BE2C (cell line): ENCODE measurements at places on chromosomes 1 and 21.
A peak's percentile ranks its signal among the peaks of the same experiment; 100 is the strongest.

- no peak for DNase-seq
Observed at GRCh38 chr1:160084771-160085321, 3.5 kb downstream of the KCNJ9 start.

- peak; percentile 23 for DNase-seq
Observed at GRCh38 chr1:43930168-43930948, 3.2 kb upstream of the ARTN start.

GRCh38 chr1:35111106-35111505 is 31.9 kb downstream of the ZMYM1 start:
- no peak for DNase-seq

GRCh38 chr1:201562257-201562656 is 23.3 kb downstream of the NAV1 start:
- DNase-seq = peak; percentile 60

GRCh38 chr1:226255380-226255779 is 31.9 kb downstream of the MIXL1 start:
- DNase-seq = no peak

- DNase-seq = no peak
Observed at GRCh38 chr1:3192825-3193224, 123.8 kb downstream of the PRDM16 start.

GRCh38 chr1:157117527-157118057 is 18.0 kb upstream of the ETV3L start:
- no peak for DNase-seq

- DNase-seq = no peak
Observed at GRCh38 chr1:169999331-169999741, 75.2 kb downstream of the KIFAP3 start.

DNA sequence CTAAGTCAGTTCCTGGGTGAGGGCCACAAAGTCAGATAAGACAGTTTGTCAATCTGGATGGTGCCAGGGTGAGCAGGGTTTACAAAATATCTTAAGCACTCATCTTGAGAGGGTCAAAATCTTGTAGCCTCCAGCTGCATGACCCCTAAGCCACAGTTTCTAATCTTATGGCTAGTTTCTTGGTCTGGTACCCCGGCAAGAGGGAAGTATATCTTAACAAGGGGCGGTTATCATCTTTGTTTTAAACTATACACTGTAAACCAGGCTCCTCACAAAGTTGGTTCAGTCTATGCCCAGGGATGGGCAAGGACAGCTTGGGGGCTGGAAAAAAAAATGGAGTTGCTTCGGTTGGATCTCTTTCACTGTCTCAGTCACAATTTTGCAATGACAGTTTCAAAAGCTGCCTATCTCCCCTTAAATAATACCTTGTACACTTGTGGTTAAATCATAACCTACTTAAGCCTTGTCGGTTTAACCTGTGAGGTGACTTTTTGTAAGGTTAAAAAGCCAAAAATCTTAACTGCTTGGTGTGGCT is 7.8 kb upstream of the CD46 start:
- no peak for DNase-seq

DNA sequence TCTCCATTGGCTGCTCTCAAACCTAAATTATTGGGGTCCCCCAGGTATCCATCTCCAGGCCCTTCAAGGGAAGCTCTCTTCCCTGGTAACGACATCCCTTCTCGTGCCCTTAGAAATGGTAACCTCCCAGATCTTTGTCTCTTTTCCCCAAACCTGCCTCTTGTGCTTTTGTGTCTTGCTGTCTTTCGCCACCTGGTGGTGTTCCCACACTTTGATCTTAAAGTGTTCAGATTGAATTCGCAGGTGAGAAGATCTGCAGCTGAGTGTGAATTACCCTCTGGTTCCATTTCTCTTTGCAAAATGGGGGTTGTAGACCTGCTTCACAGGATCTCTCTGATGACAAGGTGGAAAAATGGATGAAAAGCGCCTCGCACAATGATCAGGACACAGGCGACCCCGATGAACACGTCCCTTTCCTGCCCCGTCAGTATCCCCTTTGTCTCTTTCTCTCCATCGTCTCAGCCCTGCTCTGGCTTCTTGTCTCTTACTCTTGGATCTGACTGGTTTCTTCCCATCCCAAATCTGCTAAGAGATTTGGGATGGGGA is 53.1 kb downstream of the DOP1B start:
- DNase-seq = peak; percentile 27

GRCh38 chr1:71083271-71083670 is 2.4 kb upstream of the ZRANB2 start:
- no peak for DNase-seq

DNA sequence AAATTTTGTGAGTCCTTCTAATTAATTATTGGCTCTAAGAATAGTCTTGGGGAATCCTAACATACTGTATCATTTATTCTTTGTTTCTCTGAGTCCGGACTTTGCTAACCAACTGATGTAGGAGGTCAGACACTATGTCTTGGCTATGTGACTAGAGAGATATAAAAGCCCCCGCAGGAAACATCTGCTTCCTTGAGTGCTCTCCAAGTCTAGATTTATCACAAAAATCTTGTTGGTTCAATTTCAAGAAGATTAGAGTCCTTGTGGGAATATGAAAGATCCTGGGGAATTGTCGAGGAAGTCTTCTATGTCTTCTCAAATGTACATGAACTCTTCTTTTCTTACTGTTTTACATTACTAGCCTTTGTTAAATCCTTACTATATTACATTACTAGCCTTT is 1712.5 kb downstream of the NCAM2 start:
- no peak for DNase-seq

GRCh38 chr1:10943991-10944730 is 68.3 kb upstream of the TARDBP start:
- DNase-seq = peak; percentile 68

DNA sequence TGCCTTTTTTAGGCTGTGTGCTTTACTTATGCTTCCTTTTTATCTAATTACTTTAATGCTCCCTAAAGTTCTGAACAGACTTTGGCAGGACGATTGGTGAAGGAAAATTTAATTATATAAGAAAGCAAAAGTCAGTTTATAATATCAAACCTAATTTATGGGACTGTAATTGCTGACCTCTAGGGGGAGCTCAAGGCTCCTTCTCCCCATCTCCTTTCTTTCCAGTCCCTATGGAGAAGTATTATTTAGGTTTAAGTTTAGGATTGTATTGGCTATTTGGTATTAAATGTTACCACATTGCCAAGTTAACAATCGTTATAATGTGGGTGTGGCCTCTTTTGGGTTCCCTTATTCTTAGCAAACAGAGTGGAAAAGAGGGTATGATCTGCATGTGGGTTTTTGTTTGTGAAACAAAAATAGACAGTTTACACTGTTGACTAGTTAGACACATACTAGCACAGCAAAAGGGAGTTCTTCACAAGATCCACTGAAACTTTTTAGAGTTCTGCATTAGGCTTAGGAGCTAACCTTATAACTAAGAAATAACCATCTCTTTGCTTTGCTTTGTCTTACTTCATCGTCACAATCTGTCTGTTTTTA is 48.2 kb upstream of the TNFSF4 start:
- DNase-seq = peak; percentile 18

DNA sequence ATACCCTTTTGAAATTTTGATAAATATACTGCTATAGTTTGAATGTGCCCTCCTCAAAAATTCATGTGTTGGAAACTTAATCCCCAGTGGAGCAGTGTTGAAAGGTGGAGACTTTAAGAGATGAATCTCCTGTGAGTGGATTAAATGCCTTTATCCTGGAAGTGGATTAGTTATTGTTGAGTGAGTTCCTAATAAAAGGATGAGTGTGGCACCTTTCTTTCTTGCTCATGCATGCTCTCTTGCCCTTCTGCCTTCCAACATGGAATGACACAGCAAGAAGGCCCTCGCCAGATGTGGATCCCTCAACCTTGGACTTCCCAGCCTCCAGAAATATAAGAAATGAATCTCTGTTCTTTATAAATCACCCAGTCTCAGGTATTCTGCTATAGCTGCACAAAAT is 51.8 kb downstream of the CD160 start:
- DNase-seq = no peak

GRCh38 chr1:113320272-113320671 is 70.0 kb upstream of the MAGI3 start:
- no peak for DNase-seq

- no peak for DNase-seq
Observed at GRCh38 chr1:160776178-160776577, 19.8 kb upstream of the LY9 start.

DNA sequence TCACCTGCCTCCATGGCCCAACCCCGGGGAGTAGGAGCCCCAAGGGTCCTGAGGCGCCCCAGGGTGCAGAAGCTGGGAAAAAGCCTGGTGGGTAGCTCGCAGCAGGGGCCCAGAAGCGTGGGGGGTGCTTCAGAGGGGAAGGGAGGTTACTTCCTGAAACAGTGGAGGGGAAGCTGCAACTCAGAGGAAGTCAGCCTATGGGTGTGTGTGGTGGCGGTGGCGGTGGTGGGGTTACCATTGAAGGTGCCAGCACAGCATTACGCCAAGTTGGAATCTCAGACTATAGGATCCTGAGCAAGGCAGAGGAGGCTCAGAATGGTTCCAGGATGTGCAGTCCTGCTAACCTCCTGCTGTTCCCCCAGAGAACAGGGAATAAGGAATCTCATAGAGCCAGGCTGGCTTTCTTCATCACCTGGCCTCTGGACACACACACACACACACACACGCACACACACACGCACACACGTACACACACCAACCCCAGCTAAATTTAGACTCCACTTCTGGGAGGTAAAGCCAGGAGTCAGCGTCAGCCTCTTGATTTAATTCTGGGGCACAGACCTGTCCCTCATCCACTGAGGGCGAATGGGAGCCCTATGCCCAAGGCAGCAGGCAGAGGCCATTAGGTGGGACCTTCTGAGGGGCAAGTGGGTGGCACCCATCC is 1.3 kb downstream of the DENND4B start:
- no peak for DNase-seq
